Stimulated activated CD8-positive, alpha-beta memory T cell treated with anti-CD3 and anti-CD28 coated beads, Interleukin-4, amount 100 ng/mL, for 48 hours (primary cell): ENCODE measurements at places on chromosomes 7 and 10.

DNA sequence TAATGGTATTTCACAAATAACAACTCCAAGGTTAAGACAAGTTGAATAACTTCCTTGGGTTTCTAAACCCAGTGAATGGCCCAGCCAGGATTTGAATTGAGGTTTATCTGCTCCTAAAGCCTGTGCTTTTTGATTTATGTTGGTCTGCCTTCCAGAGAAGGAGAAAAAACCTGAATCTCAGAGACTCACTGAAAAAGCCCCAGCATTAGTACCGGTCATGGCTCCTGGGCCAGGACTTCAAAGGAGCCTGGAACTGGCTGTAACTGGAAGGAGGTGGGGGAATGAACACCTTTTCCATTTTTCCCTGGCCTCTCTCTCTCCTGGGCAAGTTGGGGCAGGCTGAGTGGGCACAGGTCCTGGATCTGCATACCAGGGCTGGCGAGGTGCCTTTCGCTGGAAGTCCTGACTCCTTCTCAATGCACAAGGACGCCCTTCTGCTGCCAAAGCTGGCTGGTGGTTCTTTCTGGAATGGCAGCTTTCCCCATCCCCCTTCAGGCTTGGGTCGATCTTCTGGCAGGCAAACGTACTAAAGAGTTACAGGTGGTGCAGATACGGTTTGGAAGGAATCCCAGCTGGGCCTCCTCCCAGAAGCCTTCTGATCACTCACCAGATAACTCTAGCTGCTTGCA, 268.2 kb downstream of the PTEN start:
- no peak for DNase-seq

DNA sequence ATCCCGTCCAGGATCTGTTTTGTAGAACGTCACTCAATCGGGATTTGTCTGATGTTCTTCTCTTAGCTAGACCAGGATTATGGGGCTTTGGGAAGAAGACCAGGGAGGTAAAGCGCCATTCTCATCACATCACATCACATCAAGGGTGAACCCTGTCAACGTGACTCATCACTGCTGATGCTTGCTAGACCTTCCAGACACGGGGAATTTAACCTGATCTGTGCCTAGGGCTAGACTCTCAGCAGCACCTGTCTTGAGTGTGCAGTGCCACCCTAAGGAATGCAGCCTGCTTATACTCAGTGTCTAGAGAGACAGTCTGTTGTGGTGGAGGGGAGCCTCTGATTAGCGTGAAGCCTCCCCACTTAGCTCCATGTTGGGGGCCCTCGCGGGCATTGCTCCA, 678.6 kb upstream of the FOXK1 start:
- no peak for DNase-seq

DNA sequence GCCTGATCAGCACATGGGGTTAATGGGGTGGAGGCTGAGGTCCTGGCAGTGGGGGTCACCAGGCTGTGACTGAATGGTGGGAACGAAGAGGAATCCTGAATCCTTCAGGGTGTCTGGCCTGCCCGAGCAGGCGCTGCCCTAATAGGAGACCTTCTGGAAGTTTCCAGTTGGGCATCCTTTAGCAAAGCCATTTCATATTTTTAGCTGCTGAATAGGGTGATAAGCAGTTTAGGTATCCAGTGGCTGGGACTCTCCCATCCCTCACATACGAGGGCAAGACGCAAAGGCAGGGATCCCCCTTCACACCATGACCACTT, 159.3 kb downstream of the SH3PXD2A start:
- DNase-seq = no peak

- DNase-seq = no peak
Observed at GRCh38 chr7:115522174-115522573, 508.4 kb downstream of the TFEC start.

GRCh38 chr10:59290448-59290847, 71.9 kb downstream of the FAM13C start:
- DNase-seq = no peak
